ENCODE measurements at places on chromosomes 2 and 18.

DNA sequence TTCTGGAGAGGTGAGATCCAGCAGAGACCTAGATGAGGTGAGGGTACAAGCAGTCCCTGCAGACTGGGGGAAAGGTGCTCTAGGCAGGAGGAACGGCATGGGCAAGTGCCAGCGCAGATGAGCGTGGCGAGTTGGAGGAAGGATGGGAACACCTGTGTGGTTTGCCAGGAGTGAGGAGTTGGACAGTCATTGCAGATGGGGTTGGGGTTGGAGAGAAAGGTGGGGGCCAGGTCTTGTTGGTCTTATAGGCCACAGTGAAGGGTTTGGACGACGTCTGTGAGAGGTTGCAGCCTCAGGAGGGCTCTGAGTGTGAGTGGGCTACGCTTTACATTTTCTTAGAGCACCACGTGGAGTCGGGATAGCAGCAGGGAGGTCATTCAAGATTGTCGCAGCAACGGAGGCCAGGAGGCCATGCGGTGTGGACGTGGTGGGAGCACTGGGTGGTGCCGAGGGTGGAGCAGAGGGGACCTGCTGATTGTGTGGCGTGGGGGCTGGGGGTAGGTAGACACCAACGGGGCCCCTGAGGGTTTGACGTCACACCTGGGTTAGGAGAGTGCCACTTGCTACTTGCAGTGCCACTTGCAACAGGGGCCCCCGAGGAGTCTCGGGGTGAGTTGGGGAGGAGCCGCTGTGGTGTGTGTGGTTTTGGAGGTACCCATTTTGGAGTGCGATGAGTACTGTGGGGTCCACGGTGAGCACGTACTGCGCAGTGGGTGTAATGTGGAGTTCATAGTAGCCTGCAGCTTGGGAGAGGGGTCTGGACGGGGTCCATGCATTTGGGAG lies 66.2 kb downstream of the LPIN1 start:
- no peak for DNase-seq

DNA sequence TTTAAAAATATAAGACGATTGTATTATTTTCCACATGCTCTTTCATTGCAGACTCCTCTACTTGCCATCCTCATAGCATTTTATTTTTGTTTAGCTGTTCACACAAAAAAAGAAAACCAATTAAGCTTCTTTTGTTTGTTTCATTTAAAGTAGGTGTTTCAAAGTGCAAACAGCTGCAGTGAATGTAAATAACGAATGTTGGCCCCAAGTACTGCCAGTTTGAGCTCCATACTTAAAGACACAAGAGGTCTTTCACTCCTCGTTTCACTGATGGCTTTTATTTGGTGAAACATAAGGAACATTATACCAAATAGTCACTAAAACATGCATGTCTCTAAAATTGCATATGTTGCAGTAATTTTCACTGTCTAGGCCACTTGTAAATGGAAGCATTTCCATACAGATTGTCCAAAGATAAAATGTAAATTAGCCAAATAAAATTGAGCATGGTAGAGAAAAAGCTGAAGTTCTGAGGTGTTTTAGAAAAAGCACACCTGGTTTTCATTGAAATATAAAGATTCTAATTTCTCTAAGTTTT lies 253.4 kb downstream of the TMX3 start:
- no peak for DNase-seq

GRCh38 chr2:172120118-172120517 lies 17.4 kb upstream of the DLX2 start:
- DNase-seq = no peak

GRCh38 chr18:3117493-3118192 lies 102.1 kb downstream of the MYOM1 start:
- no peak for DNase-seq

GRCh38 chr2:101420623-101421022 lies 33.3 kb upstream of the CREG2 start:
- DNase-seq = no peak

DNA sequence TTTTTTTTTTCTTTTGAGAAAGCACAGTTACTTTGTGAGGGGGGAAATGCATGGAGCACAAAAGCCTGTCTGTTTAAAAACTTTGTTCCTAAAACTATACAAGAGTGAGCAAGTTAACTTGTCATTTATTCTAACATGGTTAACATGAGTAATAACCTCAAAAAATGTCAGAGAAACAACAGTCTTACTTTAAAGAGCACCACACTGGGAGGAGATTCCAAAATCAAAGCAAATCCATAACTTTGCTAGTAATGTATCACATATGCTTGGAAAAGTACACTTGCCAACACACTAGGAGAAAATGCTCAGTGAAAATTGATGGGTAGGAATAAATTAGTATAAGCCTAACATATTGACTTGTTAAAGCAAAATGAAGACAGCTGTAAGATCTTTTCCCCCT lies 157.1 kb downstream of the PRPF40A start:
- no peak for DNase-seq

- no peak for DNase-seq
Measured at GRCh38 chr18:26317398-26317797, 91.2 kb downstream of the TAF4B start.

- DNase-seq = peak; percentile 48
Measured at GRCh38 chr2:105328281-105329196, 996 bp downstream of the TGFBRAP1 start.

DNA sequence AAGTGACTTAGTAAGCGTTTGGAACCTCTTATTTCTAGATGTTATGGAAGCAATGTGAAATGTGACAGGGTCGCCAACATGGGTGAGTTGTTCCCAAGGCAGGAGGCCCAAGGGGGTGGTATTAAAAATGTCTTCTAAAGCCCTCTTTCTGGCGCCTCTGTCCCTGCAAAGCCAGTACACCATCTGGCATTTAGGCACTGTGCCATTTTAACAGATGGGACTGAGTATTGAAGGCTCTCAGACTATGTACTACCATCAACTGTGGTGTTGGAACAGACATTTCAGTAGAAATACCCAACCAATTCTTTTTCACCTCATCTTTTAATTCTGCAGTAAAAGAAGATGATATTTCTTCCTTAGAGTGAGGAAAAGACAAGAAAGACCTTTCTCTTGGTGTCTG lies 384.5 kb upstream of the MMADHC start:
- DNase-seq = no peak

GRCh38 chr2:60741576-60741975 lies 14.5 kb upstream of the PAPOLG start:
- no peak for DNase-seq

GRCh38 chr2:217361483-217361880 lies 501.6 kb upstream of the TNP1 start:
- DNase-seq = no peak

All from globus pallidus (tissue), 1 donor.